ENCODE measurements at places on chromosomes 5 and 9. TPM values are rescaled to one million over a fixed set of nuclear protein-coding genes. Genes with fewer than 3 reads are reported as not detected.

The CDH9 gene
- not detected for total RNA-seq

The CFAP77 gene
- total RNA-seq: 2.5 TPM

The SHC3 gene
- total RNA-seq: 0.96 TPM

The AP3S1 gene
- 57.3 TPM for total RNA-seq

GRCh38 chr5:155905364-155905763 is 421.6 kb upstream of the SGCD start:
- DNase-seq: no peak

DNA sequence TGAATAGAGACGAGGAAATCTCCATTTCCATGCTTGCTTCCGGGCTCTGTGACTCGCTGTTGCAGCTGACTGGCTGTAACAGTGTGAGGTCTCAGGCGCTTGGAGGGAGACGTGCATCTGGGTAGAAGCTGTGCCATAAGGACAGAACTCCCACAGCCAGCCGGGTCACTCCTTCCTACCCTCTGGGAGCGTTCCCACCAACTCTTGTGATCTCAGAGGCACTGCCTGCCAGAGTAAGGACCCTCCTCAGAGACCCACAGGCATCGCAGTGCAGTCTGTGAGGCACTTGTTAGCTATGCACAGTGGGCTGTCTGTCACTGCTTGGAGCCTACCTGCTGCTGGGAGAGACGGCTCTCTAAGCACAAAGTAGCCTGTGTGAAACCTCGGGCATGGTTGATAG is 203.4 kb upstream of the SEMA6A start:
- no peak for DNase-seq

- no peak for DNase-seq
Observed at GRCh38 chr5:133247881-133248624, 196.2 kb downstream of the HSPA4 start.

- no peak for DNase-seq
Observed at GRCh38 chr5:83222906-83223305, 145.6 kb downstream of the XRCC4 start.

DNA sequence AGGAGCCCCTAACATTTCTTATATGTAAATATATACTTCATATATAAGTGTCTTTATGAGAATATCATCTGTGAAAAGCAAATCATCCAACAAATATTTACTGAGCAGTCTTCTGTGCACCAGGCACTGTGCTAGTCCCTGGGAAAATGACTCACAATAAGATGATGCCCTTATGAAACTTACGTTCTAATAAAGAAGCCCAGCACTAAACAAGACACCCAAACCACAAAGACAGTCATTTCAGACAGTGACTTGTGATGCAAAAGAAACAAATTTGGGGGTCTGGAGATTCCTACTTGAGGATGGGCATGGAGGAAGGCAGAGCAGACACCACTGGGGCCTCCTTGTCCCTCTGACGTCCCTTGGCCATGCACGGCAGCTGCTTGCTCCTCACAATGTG is 30.6 kb upstream of the PPP1R2B start:
- no peak for DNase-seq

DNA sequence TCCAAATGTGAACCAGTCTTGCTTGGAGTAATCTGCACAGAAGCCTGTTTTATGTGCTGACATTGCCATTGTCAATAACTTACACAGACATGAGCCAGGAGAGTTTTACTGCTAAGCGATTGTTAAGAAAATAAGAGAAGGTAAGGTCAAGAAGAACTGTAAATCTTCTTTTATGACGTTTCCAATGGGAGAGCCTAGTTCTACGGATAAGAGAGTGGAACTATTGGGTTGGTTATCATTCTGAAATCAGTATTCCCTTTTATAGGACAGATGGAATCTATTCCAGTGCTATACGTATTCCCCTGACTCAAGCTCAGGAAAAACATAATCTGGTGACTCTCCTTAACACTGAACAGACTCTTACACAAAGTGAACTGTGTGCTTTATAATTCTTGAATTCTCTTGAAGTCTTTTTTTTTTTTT is 137.9 kb upstream of the OTULINL start:
- no peak for DNase-seq

DNA sequence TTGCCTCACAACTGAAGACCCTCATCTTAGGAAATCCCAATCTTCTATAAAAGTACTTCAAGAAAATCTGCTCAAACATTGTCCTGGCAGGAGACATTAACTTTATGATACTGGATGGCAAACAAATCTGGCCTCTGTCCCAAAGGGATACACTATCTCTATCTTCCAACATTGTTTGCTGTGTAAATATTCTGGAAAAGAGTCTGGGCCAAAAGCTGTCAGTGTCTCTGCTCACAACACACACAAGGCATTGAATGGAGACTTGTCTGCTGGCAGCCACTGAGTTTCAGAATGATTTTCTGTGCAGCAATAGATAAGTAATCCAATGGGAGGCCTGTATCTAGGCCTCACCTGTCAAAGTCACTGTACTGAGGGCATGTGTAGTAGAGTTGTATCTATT is 471.1 kb downstream of the DMAC1 start:
- DNase-seq: no peak

DNA sequence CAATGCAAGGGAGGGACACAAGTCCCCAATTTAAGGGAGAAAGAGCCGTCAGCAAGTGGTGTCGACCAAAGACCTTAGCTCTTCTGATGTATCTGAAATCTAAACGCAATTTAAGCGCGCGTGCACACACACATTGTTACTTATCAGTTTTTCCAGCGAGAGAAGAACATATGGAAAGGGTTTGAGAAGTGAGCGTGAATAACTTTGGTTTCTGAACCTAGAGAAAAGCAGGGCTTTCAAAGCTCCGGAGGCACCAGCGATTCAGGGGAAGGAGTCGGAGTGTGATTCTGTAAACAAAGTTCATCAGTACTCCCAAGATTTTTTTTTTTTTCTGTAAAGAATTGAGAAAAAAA is 191.8 kb downstream of the MEF2C start:
- DNase-seq: no peak

GRCh38 chr5:59840200-59840601 is 53.3 kb downstream of the PDE4D start:
- no peak for DNase-seq

- DNase-seq: no peak
Observed at GRCh38 chr5:141439411-141440141, 9.3 kb downstream of the PCDHGA12 start.

All from left ventricle myocardium inferior (tissue), 1 donor.